Stimulated activated CD4-positive, alpha-beta T cell treated with anti-CD3 and anti-CD28 coated beads, Interleukin-4, amount 100 ng/mL, for 48 hours (primary cell): ENCODE measurements at places on chromosomes 13 and 19.

- DNase-seq: no peak
These were observed 223.6 kb downstream of the TM9SF2 start for GRCh38 chr13:99724633-99725517.

DNA sequence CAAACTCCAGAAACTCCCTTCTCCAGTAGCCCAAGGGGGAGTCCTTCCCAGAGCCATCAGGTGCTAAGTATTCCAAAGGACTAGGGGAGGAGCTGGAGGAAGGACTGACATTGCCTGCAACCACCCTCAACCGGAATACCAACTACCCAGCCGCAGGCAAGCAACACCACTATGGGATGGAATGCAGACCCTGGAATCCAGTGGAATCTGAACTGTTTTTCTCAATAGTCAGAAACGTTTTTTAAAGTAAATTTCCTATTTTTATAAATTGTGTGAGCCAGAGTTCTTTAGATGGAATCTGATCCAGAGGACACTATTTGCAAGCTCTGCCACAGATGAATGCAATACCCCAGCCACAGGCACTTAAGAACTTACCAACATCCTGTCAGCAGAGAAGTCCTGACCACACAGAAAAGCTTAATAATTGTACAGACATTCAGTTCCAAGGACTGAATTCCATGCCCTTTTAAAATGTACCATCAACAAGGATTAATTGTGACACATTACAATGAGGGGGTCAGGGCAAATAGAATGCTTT is 92.1 kb downstream of the USP12 start:
- no peak for DNase-seq

GRCh38 chr13:35293579-35294226 is 182.8 kb downstream of the MAB21L1 start:
- DNase-seq: no peak

DNA sequence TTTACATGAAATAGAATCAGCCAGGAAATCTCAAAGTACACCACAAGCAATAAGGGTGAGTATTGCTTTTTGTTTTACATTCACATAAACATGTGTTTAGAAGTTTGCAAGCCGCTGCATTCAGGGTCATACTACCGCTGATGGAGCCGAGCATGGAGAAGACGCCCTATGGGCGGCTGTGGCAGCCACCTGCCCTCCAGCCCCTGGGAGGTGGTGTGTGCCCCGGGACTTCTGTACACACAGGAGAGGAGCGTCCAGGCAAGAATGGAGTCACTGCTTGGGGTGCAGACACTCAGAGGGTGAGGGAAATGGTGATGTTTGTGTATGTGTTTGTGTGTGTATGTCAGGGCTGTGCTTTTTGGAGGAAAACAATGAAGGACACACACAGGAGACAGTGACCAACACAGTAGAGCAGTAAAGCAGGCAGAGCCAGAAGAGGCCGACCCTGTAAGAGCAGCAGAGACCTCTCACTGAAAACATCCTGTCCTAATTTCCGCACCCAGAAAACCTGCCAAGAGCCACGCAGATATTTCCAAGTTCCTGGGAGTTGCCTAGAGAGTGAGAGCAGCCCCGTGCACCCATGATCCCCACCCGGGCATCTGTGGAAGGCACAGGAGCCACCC is 108.1 kb upstream of the GJB6 start:
- DNase-seq: no peak

- DNase-seq: no peak
These were observed 51.5 kb upstream of the MRI1 start for GRCh38 chr19:13712767-13713201.
